Left ventricle myocardium superior (tissue), 1 donor: ENCODE measurements at places on chromosomes 7 and 10.

- DNase-seq, result no peak
These were observed 19.1 kb upstream of the FAM53B start for GRCh38 chr10:124763267-124763666.

DNA sequence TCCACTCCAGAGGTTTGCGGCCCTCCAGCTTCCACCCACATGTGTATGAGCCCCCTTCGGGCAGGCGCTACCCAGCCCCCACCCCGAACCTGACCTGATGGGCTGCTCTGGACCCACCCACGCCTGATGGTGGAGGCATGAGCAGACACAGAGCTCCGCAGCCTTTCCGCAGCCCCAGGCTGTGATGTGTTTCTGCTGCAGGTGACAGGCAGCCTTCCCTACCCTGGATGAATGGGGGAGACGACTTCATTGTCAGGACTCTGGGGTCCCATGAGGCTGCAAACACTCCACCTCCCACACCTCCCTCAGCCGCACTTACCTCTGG is 61.2 kb downstream of the OAT start:
- no peak for DNase-seq

GRCh38 chr7:31512166-31512565 is 1.7 kb upstream of the ITPRID1 start:
- no peak for DNase-seq

GRCh38 chr10:1594372-1595241 is 142.7 kb downstream of the ADARB2 start:
- no peak for DNase-seq

- no peak for DNase-seq
These were observed 6.6 kb downstream of the EMX2 start for GRCh38 chr10:117549100-117549585.

GRCh38 chr7:109772161-109772560 is 1202.5 kb downstream of the DNAJB9 start:
- no peak for DNase-seq
